ENCODE measurements at places on chromosomes 5 and 9.

- DNase-seq: no peak
Observed at GRCh38 chr9:137987244-137988030, 109.9 kb downstream of the CACNA1B start.

DNA sequence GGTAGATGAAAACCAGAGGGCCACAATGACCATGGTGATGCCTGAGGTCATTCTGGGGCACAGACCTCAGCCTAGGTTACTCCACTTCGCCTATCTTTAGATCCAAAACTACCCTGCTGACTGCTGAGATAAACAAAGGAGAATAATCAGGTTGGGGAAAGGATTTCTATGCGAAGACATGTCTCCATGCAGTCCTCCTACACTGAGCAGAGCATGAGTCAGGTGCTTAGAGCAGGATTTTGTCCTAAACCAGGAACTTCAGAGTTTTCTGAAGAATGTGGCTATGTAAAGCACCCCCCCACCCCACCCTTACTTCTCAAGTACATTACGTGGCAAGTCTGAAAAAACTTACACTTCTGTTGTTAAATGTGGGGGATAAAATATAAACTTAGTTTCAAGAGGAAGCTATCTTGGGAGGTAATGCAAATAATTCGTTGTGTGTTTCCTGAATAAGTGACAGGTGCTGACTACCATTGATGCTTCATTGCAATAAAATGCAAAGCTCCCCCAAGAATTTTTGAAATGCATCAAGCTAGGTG, 19.4 kb downstream of the PDCD1LG2 start:
- no peak for DNase-seq

DNA sequence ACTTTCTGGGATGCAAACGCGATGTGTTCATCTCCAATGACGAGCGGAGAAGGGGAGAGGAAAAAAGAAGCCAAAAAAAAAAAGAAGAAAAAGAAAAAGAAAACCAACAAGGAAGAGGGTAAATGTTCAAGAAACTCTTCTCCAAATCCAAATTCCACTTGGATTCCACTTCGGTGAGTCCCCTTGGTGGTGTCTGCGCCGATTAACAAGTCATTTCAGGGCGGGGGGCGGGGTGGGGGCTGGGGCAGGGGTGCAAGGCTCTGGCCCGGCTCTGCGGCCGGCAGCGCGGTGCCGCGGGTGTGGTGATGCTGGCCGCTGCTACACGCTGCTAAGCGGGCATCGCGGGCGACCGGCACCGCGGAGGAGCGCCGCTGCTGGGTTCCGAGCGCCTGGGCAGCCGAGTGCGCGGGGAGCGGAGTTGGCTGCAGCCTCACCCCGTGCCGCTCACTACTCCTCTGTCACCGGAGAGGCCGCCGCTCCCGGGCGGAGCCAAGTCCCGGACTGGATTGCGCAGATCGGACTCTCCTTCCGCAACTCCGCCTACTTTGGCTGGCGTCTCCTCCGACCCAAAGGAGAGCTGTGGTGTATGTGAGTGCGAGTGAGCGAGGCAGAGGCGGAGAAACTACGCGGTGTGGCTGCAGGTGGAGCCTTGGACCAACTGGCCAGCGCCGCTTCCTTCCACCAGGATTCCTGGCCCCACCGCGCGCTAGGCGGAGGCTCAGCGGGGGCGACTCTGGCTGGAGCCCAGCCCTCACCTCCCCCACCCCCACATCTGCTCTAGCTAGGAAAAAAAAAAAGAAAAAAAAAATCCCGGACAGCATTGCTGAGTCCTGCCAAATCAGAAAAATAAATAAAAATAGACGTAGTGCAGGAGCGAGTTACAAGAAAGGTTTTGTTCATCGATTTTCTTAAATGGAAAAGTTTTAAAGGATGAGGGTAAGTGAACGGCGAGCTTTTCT, at the start of gene SEMA6A:
Gene SEMA6A (minus strand): TSS at position 457 of the 959 bp plus-strand sequence. CDS start 69,879 bp downstream, outside the sequence.
- DNase-seq: peak; percentile 89

DNA sequence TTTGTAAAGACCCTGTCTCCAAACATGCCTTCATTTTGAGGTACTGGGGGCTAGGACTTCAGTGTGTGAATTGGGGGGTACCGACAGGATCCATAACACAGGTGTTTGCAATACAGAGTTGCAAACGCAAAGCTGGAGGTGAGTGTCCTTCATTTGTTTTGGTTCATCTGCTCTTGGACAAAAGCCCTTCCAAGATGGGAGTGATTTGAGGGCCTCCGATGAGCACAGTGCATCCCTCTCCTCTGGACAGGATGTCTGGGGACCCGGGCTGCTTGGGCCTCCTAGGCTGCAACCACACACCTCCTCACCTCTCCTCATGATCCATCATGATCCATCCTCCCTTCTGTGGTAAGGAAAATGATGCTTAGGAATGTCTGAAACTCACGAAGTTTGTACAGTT, 23.8 kb downstream of the FGD3 start:
- DNase-seq: no peak

GRCh38 chr9:129783516-129784361, 19.2 kb upstream of the TOR1B start:
- peak; percentile 87 for DNase-seq

DNA sequence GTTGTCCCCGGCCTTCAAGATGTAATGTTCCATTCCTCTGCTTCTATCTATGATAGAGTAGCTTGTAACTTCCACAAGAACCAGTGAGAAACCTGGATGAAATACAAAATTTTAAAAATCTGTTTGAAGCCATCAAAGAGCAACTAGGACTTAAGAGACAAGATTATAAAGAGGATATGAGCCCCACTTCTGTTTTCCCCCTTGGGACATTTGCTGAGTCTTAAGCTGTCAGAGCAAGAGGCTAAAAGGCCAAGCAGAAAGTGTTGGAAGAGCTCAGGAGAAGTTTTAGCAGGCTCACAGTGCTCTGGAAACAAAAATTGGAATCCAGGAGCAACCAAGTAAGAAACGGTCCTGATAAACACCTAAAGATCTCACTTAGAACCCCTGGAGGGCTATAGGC, 76.1 kb downstream of the ADRB2 start:
- DNase-seq: no peak

GRCh38 chr5:76790632-76791290, 28.1 kb upstream of the F2RL1 start:
- no peak for DNase-seq

DNA sequence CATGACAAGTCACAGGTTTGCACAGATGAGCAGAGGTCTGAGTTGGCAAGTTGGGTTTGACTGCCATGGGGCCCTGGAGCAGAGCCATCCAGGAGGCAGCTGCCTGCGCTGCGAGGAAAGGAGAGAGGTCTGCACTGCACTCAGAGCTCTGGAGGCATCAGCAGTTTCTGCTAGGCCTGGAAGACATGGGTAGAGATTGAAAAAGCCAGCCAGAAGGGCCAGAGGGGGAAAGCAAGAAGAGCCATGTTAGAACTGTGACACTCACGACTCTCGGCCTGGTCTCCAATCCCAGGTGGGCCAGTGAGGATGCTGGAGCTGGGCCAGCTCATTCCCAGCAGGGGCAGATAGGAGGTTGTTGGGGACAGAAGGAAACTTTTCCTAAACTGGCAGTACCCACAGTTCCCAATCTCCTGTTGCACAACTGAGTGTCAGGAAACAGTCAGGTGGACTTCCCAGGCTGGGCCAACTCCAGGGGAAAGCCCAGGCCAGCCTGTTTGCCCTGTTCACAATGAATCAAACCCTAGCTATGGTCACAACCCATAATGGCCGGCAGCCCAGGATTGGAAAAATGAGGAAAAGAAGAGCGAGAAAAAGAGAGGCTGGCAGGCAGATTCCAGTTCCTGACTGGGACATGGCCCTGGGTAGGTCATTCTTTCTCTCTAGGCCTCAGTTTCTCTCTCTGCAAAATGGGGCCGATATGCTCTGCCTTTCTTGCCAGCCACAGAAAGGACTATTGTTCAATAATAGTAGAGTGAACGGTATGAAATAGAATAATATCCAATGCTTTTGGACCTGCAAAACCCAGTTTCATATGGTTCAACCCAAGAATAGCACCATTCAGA, 7.8 kb upstream of the ORM1 start:
- no peak for DNase-seq

GRCh38 chr5:136208916-136209315, 16.0 kb upstream of the SMIM32 start:
- DNase-seq: no peak

GRCh38 chr5:36710039-36710438, 103.6 kb downstream of the SLC1A3 start:
- no peak for DNase-seq

DNA sequence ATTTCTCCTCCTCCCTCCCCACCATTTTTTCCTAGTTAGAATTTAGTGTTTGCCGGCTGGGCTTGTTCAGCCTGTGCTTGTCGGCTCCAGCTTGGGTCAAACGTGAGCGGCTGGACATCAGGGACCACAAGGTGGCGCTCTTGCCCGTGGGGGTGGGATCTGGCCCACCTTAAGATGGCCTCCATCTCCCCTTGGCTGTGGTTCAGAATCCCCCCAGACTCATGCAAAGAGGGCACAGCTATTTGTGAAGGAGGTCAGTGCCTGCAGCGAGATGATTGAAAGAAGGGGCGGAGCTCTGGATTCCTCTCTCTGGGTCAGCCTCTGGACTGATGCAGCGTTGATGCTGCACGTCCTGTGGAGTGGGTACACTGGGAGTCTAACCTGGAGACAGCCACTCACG, 283.3 kb upstream of the TUT7 start:
- no peak for DNase-seq

DNA sequence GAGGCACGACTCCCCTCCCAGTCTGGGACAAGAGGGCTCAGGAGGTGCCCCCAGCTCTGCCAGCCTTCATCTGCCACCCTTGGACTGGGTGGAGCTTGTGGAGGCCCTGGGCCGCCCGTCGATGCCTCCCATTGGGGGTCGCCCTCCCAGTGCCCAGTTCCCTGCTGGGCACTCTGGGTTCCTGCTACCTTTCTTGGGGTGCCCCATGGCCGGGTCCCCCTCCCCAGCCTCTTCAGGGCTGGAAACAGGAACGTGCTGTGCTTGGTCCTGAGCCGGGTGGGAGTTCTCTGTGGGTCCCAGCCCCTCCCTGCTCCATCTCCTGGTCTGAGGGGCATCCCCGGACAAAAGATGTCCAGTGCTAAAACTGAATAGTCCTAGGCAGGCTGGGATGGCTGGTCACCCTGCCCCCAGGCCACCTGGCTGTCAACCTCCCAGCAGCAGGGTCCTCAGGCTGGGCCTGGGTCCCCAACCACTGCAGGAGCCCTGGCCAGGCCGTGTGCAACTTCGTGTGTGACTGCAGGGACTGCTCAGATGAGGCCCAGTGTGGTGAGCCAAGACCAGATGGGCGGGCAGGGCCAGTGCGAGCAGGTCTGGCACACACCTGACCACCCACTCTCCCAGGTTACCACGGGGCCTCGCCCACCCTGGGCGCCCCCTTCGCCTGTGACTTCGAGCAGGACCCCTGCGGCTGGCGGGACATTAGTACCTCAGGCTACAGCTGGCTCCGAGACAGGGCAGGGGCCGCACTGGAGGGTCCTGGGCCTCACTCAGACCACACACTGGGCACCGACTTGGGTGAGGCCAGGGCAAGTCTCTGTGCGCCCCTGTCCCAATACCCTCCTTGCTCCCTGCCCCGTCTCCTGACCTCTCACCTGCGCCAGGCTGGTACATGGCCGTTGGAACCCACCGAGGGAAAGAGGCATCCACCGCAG, 784 bp downstream of the MAMDC4 start:
- no peak for DNase-seq

DNA sequence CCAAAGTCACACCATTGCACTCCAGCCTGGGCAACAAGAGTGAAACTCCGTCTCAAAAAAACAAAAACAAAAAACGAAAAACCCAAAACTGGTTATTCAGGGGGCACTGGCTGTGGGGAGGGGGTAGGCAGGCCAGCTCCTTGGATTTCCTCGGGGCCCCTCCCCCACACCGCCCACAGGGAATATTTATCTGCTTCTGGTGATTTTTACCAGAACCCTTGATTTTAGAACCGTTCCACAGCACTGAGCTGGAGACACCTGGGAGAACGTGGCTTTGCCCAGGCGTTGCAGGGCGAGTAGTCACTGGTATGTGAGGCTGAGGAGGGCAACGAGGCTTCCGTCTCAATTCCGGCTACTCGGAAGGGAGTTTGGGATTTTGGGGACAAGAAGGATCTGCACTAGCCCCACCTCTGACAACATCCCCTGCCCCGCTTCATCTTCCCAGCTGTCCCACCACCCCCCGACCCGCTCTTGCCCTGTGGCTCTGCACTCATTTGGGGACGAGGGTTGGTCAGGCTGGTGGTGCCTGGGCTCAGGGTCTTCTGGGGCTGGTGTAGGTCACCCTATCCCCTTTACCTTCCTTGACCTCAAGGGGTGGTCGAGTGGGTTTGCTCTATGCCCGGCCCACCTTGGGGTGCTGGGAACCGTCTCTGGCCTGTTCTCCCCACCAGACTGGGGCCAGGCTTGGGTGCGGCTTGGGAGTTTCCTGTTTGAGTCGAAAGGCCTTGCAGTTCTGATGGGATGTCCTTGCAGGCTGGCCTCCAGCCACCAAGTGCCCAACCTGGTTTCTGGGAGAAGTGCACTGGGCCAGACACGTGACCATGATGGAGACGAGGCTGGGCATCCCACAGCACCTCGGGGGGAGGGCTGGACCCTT, 3.5 kb downstream of the AHRR start:
- DNase-seq: no peak

GRCh38 chr5:69512740-69513260, 20.2 kb downstream of the OCLN start:
- DNase-seq: no peak

- DNase-seq: no peak
Observed at GRCh38 chr9:5762421-5762820, 70.5 kb downstream of the ERMP1 start.

GRCh38 chr5:151351671-151352070, 4.3 kb upstream of the SLC36A2 start:
- DNase-seq: no peak

DNA sequence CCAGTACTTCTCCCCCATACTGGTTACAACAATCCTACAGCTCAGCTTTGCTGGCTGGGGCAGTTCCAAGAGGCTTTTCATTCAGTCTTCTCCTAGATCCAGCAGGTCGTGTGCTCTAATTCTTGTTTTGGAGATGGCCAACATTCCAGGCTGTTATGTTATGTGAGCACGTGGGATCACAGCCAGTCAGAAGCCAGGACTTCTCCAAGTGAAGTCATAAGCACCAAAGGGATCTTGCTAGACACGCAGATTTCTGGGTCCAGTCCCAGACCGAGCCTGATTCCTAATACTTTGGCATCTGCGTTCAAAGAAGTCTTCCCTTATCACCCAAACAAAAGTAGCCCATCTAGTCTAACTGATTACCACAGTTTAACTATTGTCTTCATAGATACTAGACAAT, 1.4 kb upstream of the LARP1 start:
- DNase-seq: no peak

GRCh38 chr5:67998709-67999261, 216.8 kb upstream of the PIK3R1 start:
- no peak for DNase-seq
